Activated CD8-positive, alpha-beta memory T cell treated with anti-CD3 and anti-CD28 coated beads for 36 hours (primary cell): ENCODE measurements at places on chromosomes 7 and 10. TPM values are rescaled to one million over a fixed set of nuclear protein-coding genes. Genes with fewer than 3 reads are reported as not detected.

NRF1 gene
- total RNA-seq = 21.8 TPM

ICA1 gene
- 1.3 TPM for total RNA-seq

HSPA12A gene
- not detected for total RNA-seq

PAPOLB gene
- total RNA-seq = not detected

TFPI2 gene
- total RNA-seq = not detected

CALML5 gene
- not detected for total RNA-seq

FANK1 gene
- 0.25 TPM for total RNA-seq

ABCB1 gene
- total RNA-seq = 19.7 TPM

IDI2 gene
- not detected for total RNA-seq

AZGP1 gene
- not detected for total RNA-seq

TMEM196 gene
- total RNA-seq = not detected

TRIM50 gene
- total RNA-seq = not detected

LIPJ gene
- total RNA-seq = not detected

ITGA8 gene
- not detected for total RNA-seq

TMEM225B gene
- 0.86 TPM for total RNA-seq

ANKRD61 gene
- 0.15 TPM for total RNA-seq

RSPH10B2 gene
- 0.36 TPM for total RNA-seq

PILRA gene
- total RNA-seq = 0.30 TPM

PDE6C gene
- not detected for total RNA-seq

EEPD1 gene
- total RNA-seq = 0.40 TPM

ANKRD30A gene
- total RNA-seq = not detected

MSANTD7 gene
- 25.6 TPM for total RNA-seq

ITIH5 gene
- not detected for total RNA-seq

GDF2 gene
- total RNA-seq = not detected

IFIT2 gene
- 1.3 TPM for total RNA-seq

CPA4 gene
- total RNA-seq = not detected
